Endodermal cell (in vitro differentiated cells): ENCODE measurements at places on chromosomes 3 and 15.

- peak; percentile 90 for DNase-seq
Observed at GRCh38 chr15:32641517-32642059, at the start of gene SCG5. SCG5 (plus strand) TSS chr15:32641710; CDS start chr15:32643593, 1,883 bp downstream.

GRCh38 chr3:27219127-27219845 is 149.9 kb downstream of the NEK10 start:
- DNase-seq = no peak

GRCh38 chr3:97256060-97256459 is 441.7 kb downstream of the EPHA6 start:
- no peak for DNase-seq

- no peak for DNase-seq
Observed at GRCh38 chr15:85642693-85643066, 152.0 kb downstream of the KLHL25 start.

- DNase-seq = peak; percentile 89
Observed at GRCh38 chr3:52372822-52373504, 56.8 kb downstream of the DNAH1 start.

- DNase-seq = no peak
Observed at GRCh38 chr15:42157381-42157780, 945 bp upstream of the PLA2G4F start.

- no peak for DNase-seq
Observed at GRCh38 chr3:5466065-5466464, 278.6 kb downstream of the EDEM1 start.

GRCh38 chr3:100268156-100268555 is 7.4 kb downstream of the TBC1D23 start:
- no peak for DNase-seq

DNA sequence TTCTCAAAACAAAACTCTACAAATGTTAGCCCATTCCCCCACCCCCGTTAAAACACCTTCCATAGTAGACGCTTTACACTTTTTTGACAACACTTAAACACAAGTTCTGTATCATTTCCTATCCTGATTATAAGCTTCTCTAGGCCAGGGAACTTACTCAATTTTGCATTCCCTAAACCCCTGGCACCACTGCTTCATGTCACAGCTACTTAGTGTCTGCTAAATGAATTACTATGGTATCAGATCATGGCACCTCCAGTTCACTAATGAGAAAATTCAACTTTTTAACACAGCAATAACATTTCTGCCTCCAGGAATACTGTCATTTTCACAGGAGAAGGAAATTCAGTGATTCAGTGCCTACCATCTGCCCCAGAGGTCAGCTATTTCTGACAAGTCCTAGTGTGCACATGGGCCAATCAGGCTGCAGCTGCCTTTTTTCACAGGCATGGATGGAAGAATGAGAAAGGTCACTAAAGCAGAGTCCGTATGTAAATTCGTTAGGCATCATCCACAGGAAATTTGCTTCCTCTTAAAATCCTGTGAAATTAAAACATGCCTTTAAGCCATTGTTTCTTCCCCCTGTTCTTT is 18.5 kb downstream of the SFMBT1 start:
- no peak for DNase-seq

DNA sequence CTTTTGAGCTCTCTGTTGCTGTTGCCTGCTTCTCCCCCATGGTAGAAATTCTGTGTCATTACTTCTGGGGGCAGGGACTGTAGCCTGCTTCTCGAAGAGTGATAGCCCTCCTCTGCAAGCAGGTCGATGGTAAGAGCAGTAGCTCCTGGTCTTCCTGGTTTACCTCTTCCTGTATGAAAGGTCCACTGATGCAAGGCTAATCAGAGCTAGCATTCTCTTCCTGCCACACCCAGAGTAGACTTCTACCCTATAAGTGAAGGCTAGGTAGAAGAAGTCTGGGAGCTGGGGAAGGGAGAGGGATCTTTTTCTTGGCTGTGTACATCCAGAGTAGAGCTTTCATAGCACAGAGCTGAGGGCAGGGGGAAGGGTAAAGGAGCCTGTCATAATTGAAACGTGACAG is 357.0 kb downstream of the SQOR start:
- DNase-seq = no peak

DNA sequence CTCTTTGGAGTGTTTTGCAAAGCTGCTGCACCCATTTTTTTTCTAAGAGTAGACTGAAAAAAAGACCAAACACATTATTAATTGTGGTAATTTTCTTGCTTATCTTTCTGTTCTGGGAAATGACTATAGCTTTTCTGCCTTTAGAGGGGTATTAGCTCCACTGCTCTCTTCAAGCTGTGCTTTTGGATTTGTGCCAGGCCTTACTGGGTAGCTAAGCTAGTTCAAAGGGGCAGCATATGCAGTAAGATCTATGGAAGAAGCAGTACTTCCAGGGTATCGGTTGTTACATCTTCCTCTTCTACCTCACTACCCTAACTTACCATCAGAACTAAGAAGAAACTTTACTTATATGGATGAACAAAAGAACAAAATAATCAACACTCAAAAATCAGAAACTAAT is 28.7 kb upstream of the ARIH1 start:
- no peak for DNase-seq

GRCh38 chr3:46440531-46441294 is 24.0 kb downstream of the LTF start:
- no peak for DNase-seq

DNA sequence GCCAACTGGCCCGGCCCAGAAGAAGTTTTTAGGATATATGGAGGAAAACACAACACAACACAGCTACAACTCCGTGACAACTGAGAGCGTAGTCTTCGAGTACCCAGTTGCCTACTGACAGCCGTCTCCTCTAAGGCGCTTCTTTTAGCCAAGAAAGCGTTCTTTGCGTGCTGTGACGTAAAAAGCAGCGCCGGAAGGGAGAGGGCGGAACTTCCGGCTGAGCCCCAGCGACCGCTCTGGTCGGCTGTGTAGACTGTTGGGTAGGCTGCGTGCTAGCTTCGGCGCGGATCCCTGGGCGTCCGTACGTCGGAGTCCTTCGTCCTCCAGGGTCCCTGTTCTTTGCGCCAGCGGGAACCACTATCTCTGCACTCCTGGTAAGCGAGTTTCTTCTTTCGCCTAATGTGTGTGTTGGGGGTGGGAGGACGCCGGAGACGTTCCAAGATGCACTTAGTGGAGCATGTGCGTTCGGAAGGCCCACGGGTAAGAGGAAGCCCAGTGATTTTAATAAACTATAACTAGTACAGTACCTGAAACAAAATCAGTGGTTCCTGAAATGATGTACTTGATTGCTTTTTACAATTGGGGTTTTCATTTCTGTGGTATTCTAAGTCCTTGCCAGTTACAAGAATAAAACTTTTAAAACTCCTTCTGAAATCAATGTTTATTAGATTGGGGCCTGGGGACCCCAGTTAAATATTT is at the start of gene TRMT10C:
TRMT10C (plus strand) TSS at position 239 of the 699 bp plus-strand sequence. CDS start 2,914 bp downstream, outside the sequence.
- peak; percentile 96 for DNase-seq

- no peak for DNase-seq
Observed at GRCh38 chr3:50090984-50091383, 2.3 kb downstream of the RBM5 start.

DNA sequence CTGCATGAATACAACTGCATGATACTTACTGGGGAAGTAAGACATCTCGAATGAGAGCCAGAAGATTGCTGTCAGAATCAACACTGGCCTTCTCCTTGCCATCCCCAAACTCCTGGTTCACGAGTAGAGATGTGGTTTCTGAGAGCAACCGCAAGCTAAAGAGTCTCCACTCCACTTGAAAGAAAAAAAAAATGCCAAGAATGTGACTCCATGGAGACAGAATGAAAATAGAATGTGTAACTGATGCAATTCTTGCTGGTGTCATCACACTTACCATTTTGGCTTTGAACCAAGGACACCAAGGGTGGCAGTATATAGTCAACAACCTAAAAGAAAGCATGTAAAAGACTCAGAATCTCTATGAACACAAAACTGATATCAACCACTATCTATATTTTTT is 280.4 kb downstream of the ULK4 start:
- no peak for DNase-seq

DNA sequence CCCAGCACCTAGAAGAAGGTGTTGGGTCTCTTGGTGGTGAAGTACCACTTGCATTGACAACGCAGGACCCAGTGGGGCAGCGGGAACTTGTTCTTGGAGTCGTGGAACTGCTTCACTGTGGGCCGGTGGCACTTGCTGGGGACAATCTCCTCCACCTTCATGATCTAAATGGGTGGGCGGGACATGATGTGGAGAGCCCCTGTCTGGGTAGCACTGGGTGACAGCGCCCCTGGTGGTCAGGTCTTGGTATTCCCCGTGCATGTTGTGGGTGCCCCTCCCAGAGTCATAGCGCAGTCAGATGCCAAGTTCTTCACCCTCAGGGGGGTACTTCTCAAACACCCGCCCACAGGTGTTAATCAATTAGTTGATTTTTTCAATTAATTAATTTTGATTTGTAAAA is 60.2 kb downstream of the AGBL1 start:
- peak; percentile 89 for DNase-seq

DNA sequence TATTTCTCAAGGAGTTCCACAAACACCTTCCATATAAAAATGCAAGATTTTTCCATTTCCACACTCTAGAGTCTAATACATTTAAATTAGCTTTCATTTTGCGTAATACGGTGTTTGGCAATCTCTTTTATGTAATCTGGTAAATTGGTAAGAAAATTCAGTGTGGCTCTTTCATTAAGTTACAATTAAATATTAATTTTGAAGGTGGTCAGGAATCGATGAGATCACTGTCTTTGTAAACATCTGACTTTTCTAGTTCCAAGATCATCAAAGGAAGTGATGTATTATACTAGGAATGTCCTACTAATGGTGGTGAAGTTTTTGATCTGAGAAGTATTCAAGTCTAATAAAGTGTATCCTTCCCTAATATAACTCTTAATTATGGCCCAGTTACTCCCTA is 1.1 kb upstream of the UTS2B start:
- DNase-seq = no peak
